Activated T-helper 1 cell treated with anti-CD3 and anti-CD28 coated beads, Interleukin-12 subunit alpha, Interleukin-12 subunit beta, Interleukin-2, Interleukin-4 antibody, amounts not matched to agents 30 ng/mL and 10 ng/mL and 1 ng/mL, durations not matched to agents 14 hours and 24 hours and 36 hours (primary cell): ENCODE measurements at places on chromosomes 16 and 17. TPM values are rescaled to one million over a fixed set of nuclear protein-coding genes. Genes with fewer than 3 reads are reported as not detected.

Gene COPZ2
- 3.4 and 5.8 TPM in 2 replicates for total RNA-seq

Gene IKZF3
- total RNA-seq, result 22.8 and 25.1 TPM in 2 replicates

Gene ITGAD
- not detected in 2 replicates for total RNA-seq

Gene CMC2
- total RNA-seq, result 141 and 156 TPM in 2 replicates

GRCh38 chr17:48601207-48601538 is 3.6 kb downstream of the HOXB6 start:
- peaks cover 28% of the 10 kb centered on the region for H3K4me1 ChIP-seq
- H3K36me3 ChIP-seq, result peaks cover 2% of the 10 kb centered on the region
- DNase-seq, result no peak
- no peak overlapping the region for H3K4me3 ChIP-seq

GRCh38 chr17:50891577-50891989 is 25.4 kb upstream of the TOB1 start:
- no peak overlapping the region for H3K27ac ChIP-seq
- no peak for DNase-seq
- peaks cover 12% of the 10 kb centered on the region for H3K4me1 ChIP-seq
- peaks cover 18% of the 10 kb centered on the region for H3K27me3 ChIP-seq
- H3K36me3 ChIP-seq, result no peaks in the 10 kb centered on the region

DNA sequence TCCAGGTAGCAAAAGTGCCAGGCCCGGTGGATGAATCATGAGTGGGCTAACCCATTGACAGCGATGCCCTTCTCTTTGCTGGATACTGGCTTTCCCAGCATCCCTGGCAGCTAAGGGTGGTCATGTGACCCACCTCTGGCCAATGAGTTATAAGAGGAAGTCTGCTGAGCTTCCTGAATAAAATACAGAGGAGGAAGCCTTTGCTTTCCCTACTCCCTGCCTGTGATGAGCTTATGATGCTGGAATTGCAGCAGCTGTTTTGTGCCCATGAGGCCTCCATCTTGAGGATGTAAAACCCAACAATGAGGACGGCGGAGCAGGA is 15.0 kb upstream of the ATP2A3 start:
- DNase-seq, result no peak
- no peaks in the 10 kb centered on the region for H3K36me3 ChIP-seq
- no peak overlapping the region for H3K27ac ChIP-seq
- H3K4me3 ChIP-seq, result no peak overlapping the region

DNA sequence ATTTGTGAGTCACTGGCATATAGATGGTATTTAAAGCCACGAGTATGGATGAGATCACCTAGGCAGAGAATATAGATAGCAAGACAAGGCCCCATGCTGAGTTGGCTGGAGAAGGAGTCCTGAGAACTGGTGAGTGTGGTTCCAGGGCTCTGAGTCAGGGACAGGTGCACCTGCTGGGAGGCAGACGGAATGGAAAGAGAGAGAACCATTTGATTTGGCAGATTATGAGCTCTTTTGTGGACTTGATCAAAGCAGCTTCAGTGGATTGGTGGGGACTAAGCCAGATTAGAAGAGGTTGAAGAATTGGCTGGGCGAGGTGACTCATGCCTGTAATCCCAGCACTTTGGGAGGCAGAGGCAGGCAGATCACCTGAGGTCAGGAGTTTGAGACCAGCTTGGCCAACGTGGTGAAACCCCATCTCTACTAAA is 4.3 kb upstream of the C16orf92 start:
- H3K27ac ChIP-seq, result peak overlapping the region; percentile 1
- no peak overlapping the region for H3K4me3 ChIP-seq
- H3K36me3 ChIP-seq, result no peaks in the 10 kb centered on the region
- peaks cover 12% of the 10 kb centered on the region for H3K27me3 ChIP-seq

GRCh38 chr17:35142467-35142796 is 329 bp upstream of the NLE1 start:
- peaks cover 8% of the 10 kb centered on the region for H3K36me3 ChIP-seq
- DNase-seq, result no peak
- peak overlapping the region; percentile 80 for H3K27ac ChIP-seq
- peak overlapping the region; percentile 86 for H3K4me3 ChIP-seq

- H3K36me3 ChIP-seq, result peaks cover 11% of the 10 kb centered on the region
- peak; percentile 62 for DNase-seq
- H3K4me3 ChIP-seq, result peak overlapping the region; percentile 7
- no peaks in the 10 kb centered on the region for H3K27me3 ChIP-seq
These were observed 3.4 kb upstream of the HEXD start for GRCh38 chr17:82414548-82415281.

DNA sequence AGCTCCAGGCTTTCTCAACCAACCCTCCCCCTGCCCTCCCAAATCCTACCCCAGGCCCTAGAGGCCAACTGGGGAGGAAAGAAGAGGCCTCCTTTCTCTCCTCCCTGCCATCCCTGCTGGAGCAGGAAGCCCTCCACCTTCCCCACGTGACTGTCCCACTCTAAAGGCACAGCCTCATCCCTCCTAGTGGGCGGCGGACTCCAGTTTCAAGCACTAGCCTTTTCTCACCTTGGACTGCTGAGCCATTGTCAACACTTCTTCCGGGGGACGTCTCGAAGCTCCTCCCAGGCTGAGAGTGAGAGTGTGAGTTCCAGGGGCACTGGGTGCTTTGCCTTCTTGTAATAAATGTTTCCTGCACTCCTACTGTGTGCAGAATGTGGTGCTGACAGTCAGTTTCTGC is 21.4 kb upstream of the IRX6 start:
- no peak for DNase-seq
- H3K4me1 ChIP-seq, result no peaks in the 10 kb centered on the region
- H3K36me3 ChIP-seq, result no peaks in the 10 kb centered on the region
- H3K27ac ChIP-seq, result no peak overlapping the region
- peaks cover 4% of the 10 kb centered on the region for H3K27me3 ChIP-seq
